Hematopoietic multipotent progenitor cell treated with erythropoietin and hydrocortisone succinate and interleukin-3 and kit ligand, for 17 days (in vitro differentiated cells): ENCODE measurements at places on chromosomes 5 and 9.

DNA sequence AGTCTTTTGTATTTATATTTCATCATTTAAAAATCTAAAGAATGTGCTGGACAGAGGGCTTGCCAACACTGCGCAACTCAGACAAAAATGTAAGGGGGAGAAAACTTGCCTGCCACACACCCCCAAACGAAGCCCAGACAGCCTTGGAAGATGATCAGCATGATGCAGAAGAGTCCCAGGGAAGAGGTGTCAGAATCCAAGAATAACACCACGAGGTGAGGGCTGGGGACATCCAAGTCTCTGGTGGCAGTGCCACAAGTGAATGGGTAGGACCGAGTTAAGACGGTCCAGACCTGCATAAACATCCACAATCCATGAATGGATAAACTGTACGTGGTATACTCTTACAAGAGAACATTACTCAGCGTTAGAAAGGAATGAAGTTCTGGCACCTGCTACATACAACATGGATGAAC, 10.4 kb downstream of the EPB41L4B start:
- no peak for DNase-seq

DNA sequence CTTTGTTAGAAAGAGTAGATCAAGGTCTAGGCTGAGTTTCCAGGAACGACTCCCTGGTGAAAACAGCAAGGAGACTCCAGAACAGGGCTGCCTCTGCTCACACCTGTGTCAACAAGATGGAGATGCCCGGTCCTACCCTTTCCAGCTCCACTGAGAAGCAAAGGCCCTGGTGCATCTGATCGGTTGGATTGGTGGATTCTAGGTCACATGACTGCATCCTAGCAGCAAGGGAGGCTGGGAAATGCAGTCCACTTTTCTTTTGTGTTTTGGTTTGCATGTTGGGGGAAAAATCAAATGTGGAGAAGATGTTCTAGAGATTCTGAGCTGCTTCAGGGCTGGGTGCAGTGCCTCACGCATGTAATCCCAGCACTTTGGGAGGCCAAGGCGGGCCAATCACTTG, 82.0 kb upstream of the TRIO start:
- DNase-seq = no peak

DNA sequence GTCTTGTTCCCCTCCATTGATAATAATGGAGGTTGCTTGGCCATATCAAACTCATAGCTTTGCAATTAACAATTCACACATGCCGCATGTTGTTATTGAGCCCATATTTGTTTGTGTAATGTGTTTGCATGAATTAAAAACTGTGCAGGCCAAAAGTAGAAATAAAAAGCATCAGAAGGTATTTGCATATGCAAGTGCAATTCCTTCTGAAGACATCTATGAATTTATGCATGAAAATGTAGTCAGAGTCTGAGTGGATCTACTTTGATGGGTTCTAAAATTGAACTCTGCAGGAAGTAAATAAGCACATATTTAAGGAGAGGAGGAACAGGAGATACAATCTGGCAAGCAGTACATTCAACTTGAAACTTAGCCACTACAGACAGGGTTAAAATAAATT, 1004.6 kb upstream of the WWC1 start:
- no peak for DNase-seq

- DNase-seq = no peak
Observed at GRCh38 chr9:123599781-123600180, 243.8 kb downstream of the CRB2 start.

DNA sequence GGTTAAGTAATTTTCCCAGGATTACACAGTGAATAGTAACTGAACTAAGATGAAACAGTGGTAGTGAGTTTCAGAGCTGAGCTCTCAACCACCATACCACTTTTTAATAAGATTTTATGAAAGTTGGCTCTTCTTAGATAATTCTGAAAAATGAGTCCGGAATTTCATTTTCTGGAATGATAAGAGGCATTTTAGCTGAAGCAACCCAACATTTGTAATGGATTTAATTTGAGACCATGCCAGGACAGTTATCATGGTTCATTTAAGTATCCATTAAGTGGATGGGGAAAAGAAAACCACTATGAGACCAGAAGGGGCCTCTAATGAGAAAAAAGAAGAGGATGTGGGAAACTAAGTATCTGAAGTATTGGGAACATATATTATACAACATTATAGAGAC, 464.7 kb upstream of the C9orf72 start:
- no peak for DNase-seq

DNA sequence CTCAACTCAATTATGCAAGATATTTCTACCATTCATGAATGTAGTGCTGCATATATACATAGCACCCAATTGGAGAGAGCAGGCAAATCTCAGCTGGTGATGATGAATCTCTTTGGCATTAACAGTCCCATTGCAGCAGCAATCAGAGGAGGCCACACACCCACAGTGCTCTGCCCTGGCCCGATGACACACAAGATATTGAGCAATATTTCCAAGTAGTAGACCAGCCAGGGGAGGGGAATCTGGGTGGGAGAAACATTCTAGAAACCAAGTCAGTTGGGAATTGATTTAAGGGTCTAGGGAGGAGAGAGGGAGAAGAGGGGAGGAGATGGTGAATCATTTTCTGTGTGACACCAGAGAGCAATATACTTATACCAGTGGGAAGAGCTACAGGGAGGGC, 14.9 kb upstream of the C5orf63 start:
- no peak for DNase-seq

DNA sequence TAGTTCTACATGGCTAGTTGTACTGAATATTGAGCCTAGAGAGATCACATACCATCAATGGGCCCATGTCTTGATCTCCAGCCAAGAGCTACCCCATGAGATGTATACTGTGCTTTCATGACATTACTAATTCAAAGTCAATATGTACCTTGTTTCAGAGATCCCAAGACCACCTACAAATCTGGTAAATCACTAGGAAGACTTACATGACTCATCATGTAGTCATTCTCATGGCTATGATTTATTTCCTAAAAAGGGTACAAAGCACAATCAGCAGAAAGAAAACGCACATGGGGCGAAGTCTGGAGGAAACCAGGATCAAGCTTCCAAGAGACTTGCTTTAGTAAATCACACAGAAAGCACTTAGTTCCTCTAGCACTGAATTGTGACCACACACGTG, 103.0 kb downstream of the PCSK5 start:
- no peak for DNase-seq

- DNase-seq = no peak
Observed at GRCh38 chr5:65084795-65085515, 316.2 kb downstream of the CWC27 start.

- DNase-seq = no peak
Observed at GRCh38 chr5:44266882-44267576, 122.2 kb downstream of the FGF10 start.

DNA sequence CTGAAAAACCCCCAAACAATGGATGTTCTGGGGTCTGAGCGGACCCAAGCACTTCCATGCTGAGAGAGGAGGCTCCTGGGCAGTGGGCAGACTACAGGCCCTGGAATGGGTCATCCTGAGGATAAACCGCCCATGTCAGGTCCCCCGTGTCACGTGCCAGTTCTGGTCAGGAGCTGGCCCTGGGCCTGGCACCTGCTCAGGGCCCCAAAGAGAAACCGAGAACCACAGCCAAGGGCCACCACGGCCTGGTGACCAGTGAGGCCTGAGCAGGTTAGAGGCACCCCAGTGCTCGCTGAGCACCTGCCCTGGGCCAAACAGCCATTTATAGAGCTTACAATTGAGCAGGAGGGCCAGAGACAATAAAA, 15.8 kb downstream of the LMAN2 start:
- no peak for DNase-seq

- DNase-seq = no peak
Observed at GRCh38 chr5:102866237-102866600, 111.1 kb downstream of the PAM start.

GRCh38 chr5:125198270-125198974, 452.0 kb upstream of the ZNF608 start:
- no peak for DNase-seq

GRCh38 chr5:78523314-78524193, 125.0 kb downstream of the LHFPL2 start:
- DNase-seq = no peak

DNA sequence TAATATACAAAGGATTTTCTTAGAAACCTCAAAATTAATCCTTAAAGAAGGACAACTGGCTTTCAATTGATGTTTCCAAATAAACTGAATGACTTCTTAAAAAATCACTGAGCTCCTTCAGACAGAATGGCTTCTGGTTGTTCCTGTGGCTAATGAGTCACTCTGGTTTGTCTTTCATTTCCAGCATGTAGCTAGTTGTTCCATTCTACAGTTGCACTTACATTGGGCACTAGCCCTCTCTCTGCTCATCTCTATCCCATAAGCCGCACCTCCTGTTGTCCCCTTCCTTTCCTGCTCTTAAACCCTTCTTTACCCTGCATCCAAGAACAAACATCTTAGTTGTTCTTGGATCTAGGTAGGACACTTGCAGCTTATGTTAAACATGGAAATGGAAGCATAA, 235.3 kb upstream of the HAPLN1 start:
- no peak for DNase-seq

GRCh38 chr9:97694769-97695168, 2.4 kb downstream of the XPA start:
- DNase-seq = no peak

GRCh38 chr5:17436761-17437221, 61.2 kb upstream of the TAF11L2 start:
- DNase-seq = no peak

GRCh38 chr9:74691058-74691457, 193.9 kb downstream of the RORB start:
- DNase-seq = no peak

GRCh38 chr9:20811872-20812271, 127.8 kb downstream of the FOCAD start:
- no peak for DNase-seq

DNA sequence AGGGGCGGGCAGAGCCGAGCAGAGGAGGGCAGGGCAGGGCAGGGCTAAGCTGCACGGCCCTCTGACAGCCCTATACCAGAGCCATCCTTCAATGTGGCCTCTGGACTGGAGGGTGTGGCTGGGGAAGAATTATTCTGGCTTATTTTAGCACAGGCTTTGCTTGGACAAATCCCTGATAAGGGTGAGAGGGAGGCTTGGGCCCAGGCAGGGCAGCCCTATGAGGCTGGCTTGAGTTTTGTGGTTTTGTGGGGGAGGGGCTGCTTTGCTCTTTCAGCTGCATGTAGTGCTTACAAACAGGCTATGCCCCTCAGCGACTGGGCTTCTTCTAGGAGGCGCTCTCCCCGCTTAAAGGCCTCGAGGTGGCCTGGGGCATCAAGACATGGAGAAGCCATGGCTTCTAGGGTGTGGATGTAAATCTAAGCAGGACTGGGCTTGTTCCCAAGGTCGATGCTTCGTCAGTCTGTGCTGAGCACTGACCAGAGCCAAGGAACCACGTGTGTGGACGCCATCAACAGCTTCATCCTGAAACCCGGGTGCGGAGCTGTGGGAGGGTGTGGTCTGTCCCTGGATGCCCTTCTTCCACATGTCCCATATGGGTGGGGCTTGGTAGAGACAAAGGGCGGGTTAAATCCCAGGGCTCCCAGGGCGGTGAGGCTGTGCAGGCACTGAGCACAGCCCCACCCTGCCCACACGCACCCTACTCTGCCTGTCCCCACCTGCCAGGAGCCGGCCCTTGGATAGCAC, 45.7 kb upstream of the IPPK start:
- no peak for DNase-seq

DNA sequence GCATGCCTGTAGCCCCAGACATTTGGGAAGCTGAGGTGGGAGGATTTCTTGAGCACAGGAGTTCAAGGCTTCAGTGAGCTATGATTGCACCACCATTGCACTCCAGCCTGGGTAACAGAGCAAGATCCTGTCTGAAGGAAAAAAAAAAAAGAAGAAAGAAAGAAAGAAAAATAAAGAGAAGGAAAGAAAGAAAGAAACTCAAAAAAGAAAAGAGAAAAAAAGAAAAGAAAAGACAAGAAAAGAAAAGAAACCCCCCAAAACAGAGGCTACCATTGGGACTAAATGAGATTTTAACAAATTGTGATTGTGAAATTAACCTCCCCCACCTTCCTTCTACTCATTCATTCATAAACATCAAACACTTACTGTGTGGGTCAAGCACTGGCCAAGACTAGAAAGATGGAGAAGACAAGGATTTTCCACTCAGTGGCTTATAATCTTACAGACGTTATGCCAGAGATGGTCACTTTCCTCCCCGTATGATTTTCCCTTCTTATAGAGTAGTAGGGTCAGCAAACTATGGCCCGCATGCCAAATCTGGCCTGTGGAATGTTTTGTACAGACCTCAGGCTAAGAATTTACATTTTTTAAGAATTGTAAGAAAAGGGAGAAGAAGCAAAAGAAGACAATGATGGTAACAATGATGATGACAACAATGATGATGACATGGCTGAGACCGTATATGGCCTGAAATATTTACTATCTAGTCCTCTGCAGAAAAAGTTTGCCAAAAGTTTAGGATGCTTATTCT, 1.1 kb upstream of the FYB1 start:
- no peak for DNase-seq

GRCh38 chr9:129669141-129669718, 3.8 kb downstream of the PRRX2 start:
- no peak for DNase-seq

- DNase-seq = no peak
Observed at GRCh38 chr5:125411071-125411743, 664.8 kb upstream of the ZNF608 start.

- no peak for DNase-seq
Observed at GRCh38 chr5:10293907-10294662, 13.6 kb downstream of the CMBL start.

DNA sequence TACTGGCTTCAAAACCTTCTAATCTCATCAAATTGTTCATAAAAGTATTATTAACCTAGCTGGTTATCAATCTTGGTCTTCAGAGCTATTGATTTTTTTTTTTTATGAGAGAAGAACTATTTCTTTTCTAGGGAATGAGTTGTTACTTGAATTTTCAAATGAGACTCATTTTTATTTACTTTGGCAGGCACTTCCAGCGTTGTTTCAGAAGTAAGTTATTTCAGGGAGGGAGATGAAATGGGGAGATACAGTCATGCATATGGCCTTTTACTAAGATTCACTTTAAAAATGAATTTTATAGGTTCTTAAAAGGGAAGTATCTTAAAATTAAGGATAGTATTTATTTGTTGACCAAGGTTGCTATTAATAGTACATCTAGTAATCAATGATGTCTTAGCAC, 129.6 kb downstream of the IZUMO3 start:
- no peak for DNase-seq

- DNase-seq = no peak
Observed at GRCh38 chr5:65702036-65702435, 19.9 kb downstream of the SGTB start.

- DNase-seq = no peak
Observed at GRCh38 chr9:121253821-121254501, 14.0 kb upstream of the GSN start.

DNA sequence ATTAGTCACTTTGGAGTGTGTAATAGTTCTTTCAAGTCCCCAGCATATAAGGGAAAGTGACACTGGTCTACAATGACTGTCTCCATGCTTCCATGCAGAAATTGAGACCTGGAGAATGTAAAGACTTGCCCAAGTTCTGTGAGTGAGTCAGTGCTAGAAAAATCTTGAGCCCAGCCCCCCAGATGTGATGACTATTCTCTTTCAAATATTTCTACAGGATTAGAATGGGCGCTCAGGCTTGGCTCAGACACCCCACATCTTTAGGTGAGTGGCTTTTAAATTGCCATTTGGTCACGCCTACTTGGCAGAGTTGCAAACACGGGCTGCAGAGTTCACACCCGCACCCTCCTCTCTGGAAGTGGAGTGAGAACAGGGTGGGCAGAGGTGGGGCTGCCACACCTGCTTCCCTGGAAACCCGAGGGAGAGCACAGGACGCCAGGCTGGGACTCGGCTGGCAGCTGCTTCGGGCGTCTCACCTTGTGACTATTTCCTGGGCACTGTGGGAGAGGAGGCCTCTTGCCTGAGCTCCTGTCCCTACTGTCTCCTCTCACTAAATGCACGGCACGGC, 37.6 kb downstream of the ROPN1L start:
- no peak for DNase-seq
